NCI-H460 (cell line): ENCODE measurements at places on chromosomes 5 and 9. TPM values are rescaled to one million over a fixed set of nuclear protein-coding genes. Genes with fewer than 3 reads are reported as not detected.

INIP gene
- 25.7 and 29.1 TPM in 2 replicates for total RNA-seq

WDR38 gene
- total RNA-seq, result not detected in 2 replicates

- no peak for DNase-seq
These were observed 4.7 kb downstream of the C5orf46 start for GRCh38 chr5:147901599-147902039.

- peak; percentile 9 for DNase-seq
These were observed 513.7 kb upstream of the PTGER4 start for GRCh38 chr5:40165789-40166728.

DNA sequence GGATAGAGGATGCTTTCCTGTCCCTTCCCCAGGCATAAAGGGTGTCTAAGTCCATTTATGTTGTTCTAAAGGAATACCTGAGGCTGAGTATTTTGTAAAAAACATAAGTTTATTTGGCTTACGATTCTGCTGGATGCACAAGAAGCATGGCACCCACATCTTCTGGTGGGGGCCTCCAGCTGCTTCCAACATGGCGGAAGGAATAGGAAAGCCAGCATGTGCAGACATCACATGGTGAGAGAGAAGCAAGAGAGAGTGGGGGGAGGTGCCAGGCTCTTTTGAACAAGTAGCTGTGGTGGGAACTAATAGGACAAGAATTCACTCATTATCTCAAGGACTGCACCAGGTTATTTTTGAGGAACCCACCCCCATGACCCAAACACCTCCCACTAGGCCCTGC is 77.2 kb downstream of the ADCY2 start:
- DNase-seq, result no peak
